ENCODE measurements at places on chromosomes 5 and 9.

DNA sequence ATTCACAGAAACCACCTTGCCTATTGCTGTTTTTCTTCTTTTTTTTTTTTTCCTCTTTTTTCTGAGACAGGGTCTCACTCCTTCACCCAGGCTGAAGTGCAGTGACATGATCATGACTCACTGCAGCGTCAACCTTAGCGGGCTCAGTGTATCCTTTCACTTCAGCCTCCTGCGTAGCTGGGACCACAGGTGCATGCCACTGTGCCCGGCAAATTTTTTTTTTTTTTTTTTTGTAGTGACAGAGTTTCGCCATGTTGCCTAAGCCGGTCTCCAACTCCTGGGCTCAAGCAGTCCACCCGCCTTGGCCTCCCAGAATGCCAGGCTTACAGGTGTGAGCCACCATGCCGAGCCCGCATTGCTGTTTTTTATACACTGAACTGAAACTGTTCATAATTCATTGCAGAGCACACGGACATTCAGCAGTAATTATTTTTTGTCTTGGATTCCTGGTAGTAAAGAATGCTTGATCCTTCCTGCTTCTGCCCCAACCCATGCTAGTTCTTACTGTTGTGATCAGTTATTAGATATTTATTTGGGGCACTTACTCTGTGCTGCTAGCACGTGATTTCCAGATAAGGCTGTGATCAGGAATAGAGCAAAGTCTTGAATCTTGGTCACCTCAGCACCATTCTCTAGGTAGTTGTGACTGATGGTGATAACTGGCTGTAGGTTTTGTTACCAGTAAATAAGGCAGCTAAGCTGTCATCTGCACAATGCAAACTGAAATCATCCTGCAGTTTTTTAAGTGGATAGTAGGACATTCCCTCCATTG is 14.0 kb downstream of the MAP3K1 start:
- no peak for DNase-seq

- no peak for DNase-seq
Observed at GRCh38 chr5:86155796-86156195, 461.9 kb upstream of the COX7C start.

DNA sequence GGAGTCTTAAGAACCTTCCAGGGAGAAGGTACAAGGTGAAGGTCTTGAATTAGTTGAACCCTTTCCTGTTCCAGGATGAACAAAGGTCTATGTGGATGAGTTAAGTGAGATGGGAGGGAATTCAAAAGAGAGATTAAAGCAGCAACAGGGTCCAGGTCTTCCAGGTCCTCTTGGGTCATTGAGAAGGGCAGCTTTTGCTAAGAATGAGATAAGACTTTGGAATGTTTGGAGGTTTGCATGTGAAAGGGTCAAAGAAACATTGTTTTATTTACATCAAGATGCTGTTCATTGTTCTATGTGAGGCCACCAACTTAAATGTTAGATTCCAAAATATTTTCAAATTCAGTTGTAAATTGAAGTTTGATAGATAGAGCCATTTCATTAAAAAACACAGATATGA is 463.9 kb downstream of the ANXA1 start:
- DNase-seq: no peak

- DNase-seq: no peak
Observed at GRCh38 chr5:1734271-1734907, 65.2 kb downstream of the MRPL36 start.

DNA sequence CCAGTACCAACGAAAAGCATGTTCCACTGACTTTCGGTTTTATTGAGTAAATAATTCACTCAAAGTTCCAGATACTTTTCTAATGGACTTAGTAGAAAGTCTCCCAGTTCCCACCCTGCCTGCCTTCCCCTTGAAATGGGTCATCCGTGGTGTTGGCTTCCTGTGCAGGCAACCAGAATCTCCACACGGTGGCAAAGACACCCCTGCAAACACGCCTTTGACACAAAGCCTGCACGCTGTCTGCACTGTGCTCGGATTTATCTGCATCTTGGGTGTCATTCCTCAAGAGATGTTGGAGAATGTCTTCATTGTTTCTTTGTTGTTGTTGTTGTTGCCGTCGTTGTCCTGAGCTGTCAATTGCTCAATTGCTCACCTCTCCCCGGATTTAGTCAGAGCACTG is 150.0 kb upstream of the IRX2 start:
- no peak for DNase-seq

- no peak for DNase-seq
Observed at GRCh38 chr5:14674983-14675854, 10.7 kb downstream of the OTULIN start.

DNA sequence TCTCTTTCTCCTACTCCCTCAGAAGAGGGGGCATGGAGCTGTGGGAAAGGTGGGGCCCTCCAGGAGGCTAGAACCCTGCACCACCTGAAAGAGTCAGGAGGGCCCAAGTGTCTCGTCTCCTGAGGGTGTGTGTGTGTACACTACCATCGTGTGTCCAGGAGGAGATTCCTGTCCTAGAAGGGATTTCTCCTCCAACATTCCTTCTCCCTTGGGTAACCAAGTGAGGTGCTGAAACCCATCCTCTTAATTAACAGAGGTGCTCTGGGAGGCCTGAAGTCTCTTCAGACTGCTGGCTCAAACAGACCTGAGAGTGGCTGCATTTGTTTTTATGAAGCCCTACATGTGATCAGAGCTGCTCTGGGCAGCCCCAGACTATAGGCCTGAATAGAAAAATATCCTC is 61.1 kb upstream of the FAM169A start:
- no peak for DNase-seq

- DNase-seq: no peak
Observed at GRCh38 chr9:136255166-136255538, 9.5 kb upstream of the QSOX2 start.

- DNase-seq: no peak
Observed at GRCh38 chr5:1012313-1012841, 3.8 kb downstream of the NKD2 start.

- no peak for DNase-seq
Observed at GRCh38 chr5:135332519-135333150, 66.4 kb downstream of the MACROH2A1 start.

GRCh38 chr9:38162332-38163211 is 93.5 kb upstream of the SHB start:
- no peak for DNase-seq

DNA sequence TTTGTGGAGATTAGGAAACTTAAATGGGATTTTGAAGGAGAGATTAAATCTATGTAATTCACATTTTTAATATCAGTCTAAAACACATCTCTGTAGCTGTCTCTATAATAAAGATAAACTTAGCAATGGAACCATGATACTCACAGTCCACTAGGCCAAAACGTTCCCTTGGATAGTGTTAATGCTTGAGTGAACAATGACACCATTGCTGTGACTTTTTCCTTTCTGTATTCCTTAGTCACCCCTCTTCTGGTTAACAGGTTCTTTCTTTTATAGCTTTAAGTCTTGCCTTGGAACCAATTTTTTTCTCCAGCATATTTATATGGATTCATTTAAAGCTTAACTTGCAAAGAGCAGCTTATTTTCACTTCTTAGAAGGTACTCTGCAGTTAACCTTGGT is 63.3 kb downstream of the INSL6 start:
- no peak for DNase-seq

- no peak for DNase-seq
Observed at GRCh38 chr5:162484986-162485385, 417.4 kb downstream of the GABRG2 start.

GRCh38 chr5:1510151-1510561 is 13.6 kb downstream of the LPCAT1 start:
- peak; percentile 31 for DNase-seq

GRCh38 chr9:134698587-134699342 is 57.2 kb downstream of the COL5A1 start:
- DNase-seq: peak; percentile 62

- DNase-seq: no peak
Observed at GRCh38 chr5:165836046-165836445, 2330.6 kb downstream of the MAT2B start.

DNA sequence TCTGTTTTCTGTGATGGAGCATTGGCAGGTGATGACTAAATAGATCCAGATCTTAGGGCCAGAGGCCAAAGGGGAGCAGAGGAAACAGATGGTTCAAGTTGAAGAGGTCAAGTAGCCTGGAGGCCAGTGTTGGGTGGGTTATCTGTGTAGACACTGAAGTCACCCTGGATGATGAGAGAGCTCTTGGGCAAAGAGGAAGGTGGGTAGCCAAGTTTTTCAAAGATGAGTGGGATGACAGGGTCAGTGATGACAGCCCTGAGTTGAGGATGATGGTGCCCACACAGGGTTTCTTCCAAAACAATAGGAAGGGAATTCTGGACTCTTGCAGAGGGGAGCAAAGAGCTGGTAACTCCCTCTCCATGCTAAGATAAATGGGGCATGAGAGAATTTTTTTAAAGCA is 76.6 kb downstream of the CD180 start:
- no peak for DNase-seq

DNA sequence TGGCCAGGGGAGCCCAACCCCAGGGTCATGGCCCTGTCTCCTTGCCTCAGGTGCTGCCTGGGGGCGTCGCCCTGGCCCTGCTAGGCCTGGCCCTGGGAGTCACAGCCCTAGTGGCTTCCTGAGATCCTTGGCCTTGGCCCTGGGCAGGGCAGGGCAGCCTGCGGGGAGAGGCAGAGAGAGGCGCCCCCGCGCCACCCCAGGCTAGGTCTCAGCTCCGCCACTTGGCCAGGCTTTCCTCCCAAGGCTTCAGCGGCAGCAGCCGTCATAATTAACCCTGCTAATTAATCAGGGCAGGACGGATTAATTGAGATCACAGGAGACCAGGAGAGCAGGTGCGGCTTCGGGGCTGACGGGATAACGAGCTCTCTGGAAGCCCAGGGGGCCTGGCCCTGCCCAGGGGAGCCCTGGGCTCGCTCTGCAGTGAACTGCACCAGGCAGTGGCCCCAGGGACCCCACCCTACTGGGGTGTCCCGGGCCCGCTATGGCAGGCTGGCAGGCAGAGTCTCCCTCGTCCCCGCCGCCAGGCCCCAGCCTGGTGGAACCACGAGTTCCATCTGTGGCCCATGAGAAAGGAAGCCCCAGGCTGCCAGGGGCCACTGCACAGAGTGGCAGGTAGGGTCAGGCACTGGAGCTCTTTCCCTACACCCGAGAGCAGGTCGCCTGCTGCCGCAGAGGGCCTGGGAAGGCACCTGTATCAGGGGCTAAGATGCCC is 269.6 kb downstream of the PBX3 start:
- DNase-seq: no peak

DNA sequence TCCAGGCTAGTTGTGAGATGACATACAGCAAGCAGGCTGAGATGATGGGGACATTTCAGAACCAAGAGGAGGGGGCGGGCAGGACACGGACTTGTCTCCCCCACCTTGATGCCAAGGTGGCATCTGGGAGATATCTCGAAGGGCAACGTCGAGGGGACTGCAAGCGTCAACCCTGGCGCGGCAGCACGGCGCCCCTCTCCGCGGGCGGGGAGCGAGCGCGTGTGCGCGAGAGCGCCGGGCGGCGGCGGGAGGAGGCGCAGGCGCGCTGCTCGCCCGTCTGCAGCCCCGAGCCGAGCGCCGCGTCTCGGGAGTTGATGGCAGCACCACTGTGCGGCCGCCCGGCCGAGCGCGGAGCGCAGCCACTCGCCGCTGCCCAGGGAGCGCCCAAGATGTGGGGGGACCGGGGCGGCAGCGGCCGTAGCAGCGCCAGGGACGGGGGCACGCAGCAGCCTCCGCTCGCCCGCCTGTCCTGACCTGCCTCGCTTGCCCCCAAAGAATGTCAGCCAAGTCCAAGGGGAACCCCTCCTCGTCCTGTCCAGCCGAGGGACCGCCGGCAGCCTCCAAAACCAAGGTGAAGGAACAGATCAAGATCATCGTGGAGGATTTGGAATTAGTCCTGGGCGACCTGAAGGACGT is at the start of gene PRR16:
Gene PRR16 (plus strand): TSS at position 310 of the 636 bp plus-strand sequence.
- DNase-seq: no peak

GRCh38 chr9:136853596-136854112 is 1.5 kb downstream of the MAMDC4 start:
- DNase-seq: no peak

GRCh38 chr5:6905883-6906282 is 192.7 kb downstream of the TENT4A start:
- DNase-seq: no peak

- no peak for DNase-seq
Observed at GRCh38 chr9:25677301-25678146, 720 bp downstream of the TUSC1 start.

GRCh38 chr9:112789473-112789872 is 38.9 kb downstream of the SNX30 start:
- DNase-seq: no peak

GRCh38 chr5:176629853-176630680 is at the start of the genes EIF4E1B and SNCB:
TSS of gene EIF4E1B (plus strand) at chr5:176630675. CDS start at chr5:176642788, 12,113 bp downstream.
TSS of gene SNCB (minus strand) at chr5:176630534. CDS start at chr5:176629654, 880 bp downstream.
- peak; percentile 66 for DNase-seq

- DNase-seq: no peak
Observed at GRCh38 chr5:58629271-58630159, 46.6 kb downstream of the RAB3C start.

- DNase-seq: no peak
Observed at GRCh38 chr5:90853750-90854149, 295.2 kb downstream of the ADGRV1 start.

- DNase-seq: no peak
Observed at GRCh38 chr9:35179347-35180280, 17.8 kb downstream of the UNC13B start.

GRCh38 chr9:33799928-33800704 is 4.8 kb downstream of the PRSS3 start:
- no peak for DNase-seq

- no peak for DNase-seq
Observed at GRCh38 chr9:4349816-4350418, 50.0 kb upstream of the GLIS3 start.

DNA sequence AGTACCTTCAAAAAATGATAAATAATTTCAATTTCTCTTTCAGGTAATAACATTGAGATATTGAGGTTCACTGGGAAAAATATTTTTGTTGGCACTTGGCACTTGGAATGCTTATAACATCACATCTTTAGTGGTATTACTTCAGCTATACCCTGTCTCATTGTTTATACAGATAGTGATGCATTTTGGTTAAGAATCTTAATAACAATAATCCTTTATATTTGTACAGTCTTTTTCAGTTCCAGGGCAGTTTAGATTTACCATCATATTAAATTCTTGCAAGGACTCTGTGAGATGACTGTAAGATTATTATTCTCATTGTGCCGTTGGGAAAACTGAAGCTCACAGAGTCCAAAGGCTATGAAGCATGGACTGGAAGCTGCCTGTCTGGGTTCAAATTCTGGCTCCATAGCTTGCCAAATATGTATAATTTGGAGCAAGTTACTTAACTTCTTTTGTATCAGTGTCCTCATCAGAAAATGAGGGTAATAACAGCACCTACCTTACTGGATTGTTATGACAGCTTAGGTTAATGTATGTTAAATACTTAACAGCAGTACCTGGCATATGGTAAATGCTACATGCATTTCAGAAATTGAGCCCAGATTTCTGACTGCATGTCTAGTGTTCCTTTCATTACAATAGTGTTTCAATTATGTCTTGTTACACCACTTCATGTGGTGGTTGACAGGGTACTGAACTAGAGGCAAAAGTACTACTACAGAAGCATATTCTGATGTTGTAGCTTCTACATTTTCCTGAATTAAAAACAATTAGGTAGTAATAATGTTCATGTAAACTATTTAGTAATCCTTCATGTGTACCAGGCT is 272.2 kb downstream of the PLK2 start:
- DNase-seq: no peak

DNA sequence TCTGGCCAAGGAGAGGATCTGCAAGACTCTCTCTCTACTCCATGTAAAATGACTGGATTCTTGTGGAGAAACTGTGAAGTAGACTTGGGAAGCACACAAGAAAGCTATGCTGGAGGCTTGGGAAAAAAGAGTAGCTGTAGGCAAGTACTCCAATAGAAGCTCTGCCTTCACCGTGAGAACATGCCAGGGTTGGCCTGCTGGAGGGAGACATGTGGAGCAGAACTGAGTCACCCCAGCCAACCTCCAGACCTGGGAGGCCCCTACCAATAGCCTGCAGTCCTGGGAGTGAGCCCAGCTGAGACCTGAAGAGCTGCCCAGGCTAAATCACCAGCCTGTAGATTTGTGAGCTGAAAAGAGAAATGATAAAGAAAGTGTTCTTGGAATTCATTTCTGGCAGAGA is 66.6 kb downstream of the DEPDC1B start:
- DNase-seq: no peak
